K562 (cell line): ENCODE measurements at places on chromosomes 5 and 9.
A peak's percentile ranks its signal among the peaks of the same experiment; 100 is the strongest.

DNA sequence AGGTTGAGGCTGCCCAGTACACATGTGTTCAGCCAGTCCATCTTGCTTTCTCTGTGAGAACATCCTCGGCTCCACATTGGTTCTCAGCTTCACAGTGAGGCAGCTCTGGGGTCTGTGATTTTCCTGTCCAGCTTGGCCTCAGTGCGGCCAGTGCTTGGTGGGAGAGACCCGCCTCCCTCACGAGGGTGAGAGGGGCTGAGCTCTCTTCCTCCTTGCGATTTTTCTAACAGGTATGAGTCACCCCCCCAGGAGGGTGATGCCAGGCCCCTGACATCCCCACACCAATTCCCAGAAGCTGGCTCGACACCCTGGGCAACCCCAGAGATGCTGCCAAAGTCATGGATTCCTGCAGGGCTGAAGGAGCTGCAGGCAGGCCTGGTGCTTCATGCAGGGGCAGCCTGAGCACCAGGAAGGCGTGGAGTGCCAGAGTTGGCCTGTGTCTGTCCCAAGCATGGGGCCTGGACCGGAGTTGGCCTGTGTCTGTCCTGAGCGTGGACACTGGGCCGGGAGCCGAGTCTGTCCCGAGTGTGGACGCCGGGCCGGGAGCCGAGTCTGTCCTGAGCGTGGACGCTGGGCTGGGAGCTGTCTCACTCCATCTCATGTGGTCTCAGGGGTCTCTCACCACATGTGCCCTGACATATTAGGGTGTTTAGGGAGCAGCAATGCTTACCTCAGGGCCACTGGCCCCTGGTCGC, 408.6 kb upstream of the IRX4 start:
- DNase-seq, result no peak

GRCh38 chr9:122155796-122156195, 3.8 kb downstream of the NDUFA8 start:
- DNase-seq, result no peak

GRCh38 chr5:103889500-103890209, 327.1 kb upstream of the NUDT12 start:
- no peak for DNase-seq

GRCh38 chr9:132192728-132193127, 30.9 kb downstream of the NTNG2 start:
- no peak for DNase-seq

DNA sequence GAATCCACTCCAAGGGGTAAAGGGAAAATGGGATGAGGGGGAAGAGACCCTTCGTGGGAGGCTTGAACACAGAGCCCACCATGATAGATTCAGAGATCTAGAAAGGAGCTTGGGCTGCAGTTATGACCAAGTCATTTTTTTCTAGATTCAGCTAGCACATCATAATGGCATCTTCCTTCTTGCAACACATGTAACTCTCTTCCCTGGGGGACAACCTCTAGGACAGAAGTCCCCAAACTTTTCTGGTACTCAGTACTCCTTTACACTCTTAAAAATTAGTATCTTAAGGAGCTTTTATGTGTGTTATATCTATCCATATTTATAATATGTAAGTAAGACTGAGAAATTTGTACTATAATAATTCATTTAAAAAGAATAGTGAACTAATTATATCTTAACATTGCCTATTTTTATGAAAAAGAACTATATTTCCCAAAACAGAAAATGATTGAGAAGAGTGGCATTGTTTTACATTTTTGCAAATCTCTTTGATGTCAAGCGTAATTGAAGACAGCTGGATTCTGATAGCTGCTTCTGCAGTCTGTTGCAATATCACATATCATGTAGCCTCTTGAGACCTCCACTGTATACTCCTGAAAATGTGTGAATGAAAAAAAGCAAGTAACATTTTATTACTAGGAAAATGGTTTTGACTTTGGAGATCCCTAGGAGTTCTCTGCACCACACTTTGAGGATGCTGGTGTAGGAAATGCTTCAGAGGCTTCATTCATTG, 875 bp downstream of the ACO1 start:
- DNase-seq, result no peak

DNA sequence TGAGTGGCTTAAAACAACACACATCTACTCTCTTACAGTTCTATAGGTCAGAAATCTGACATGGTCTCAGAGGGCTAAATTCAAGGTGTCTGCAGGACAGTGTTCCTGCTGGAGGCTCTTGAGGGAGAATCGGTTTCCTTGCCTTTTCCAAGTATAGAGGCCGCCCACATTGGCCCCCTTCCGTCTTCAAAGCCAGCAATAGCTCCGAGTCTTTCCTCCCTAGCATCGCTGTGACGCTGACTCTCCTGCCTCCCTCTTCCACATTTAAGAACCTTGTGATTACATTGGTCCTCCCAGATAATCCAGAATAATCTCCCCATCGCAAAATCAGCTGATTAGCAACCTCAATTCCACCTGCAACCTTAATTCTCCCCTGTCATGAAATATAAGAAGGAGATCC, 81.3 kb upstream of the IER5L start:
- DNase-seq, result no peak

DNA sequence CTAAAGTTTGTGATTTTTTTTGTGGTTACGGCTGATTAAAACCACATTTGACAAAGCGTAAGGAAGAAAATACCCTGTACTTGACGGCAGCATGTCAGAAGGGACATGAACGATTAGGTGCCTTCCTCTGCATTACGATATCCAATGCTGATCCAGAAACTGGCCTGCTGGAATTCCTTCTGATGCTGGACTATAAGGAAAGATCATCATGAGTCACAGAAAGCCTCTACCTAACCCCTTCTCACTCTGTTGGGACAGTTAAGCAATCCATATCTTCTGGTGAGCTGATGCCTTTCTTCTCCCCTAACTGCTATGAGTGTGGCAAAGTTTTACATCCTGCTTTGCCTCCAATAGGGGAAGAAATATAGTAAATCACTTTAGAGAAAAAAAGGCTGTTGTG, 78.4 kb upstream of the PAPPA start:
- no peak for DNase-seq

GRCh38 chr9:131107760-131108159, 11.4 kb downstream of the AIF1L start:
- DNase-seq, result no peak

- no peak for DNase-seq
Measured at GRCh38 chr9:93204470-93205043, 20.6 kb downstream of the WNK2 start.

DNA sequence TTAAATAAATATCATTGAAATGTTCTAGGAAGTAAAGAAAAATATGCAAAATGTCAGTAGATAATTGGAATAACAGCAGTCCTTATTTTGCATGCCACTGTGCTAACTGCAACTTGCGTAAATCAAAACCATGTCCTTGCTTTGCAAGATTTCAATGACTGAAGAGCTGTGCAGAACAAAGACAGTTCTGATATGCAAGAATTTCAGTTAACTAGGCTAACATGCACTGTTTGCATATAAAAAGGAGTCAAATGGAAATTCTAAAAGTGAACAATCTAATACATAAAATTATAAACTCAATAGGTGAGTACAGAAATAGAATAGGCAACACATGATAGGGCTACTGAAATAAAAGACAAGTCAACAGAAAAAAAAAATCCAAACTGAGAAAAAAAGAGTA, 1844.6 kb upstream of the NUDT12 start:
- no peak for DNase-seq

GRCh38 chr5:65967288-65968066, 41.1 kb downstream of the ERBIN start:
- DNase-seq, result peak; percentile 83

GRCh38 chr9:94286116-94286515, 27.0 kb downstream of the ZNF169 start:
- DNase-seq, result no peak

GRCh38 chr5:59792983-59793585, 100.4 kb downstream of the PDE4D start:
- no peak for DNase-seq

- DNase-seq, result peak; percentile 18
Measured at GRCh38 chr5:53246042-53246836, 136.7 kb upstream of the MOCS2 start.

- no peak for DNase-seq
Measured at GRCh38 chr9:95009459-95009858, 283.0 kb downstream of the AOPEP start.

DNA sequence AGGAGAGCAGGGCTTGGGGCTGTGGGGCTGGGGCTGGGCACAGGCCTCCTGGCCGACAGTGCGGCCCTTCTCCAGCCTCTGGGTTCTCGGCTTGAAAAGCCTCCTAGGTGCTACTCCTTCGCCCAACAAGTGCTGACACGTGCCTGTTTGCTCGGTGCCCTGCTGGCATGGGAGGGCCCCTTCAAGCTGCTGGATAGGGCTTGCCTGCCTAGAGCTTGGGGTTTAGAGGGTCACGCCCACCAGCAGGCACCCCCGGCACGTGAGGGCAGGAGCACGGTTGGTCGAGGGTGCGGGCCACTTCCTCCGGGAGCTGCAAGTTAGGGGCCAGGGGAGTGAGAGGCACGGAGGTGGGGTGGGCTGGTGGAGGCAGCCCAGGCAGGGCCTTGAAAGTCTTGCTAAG, 106.2 kb downstream of the RXRA start:
- DNase-seq, result no peak

GRCh38 chr9:118991366-118992285, 377.6 kb downstream of the BRINP1 start:
- no peak for DNase-seq

DNA sequence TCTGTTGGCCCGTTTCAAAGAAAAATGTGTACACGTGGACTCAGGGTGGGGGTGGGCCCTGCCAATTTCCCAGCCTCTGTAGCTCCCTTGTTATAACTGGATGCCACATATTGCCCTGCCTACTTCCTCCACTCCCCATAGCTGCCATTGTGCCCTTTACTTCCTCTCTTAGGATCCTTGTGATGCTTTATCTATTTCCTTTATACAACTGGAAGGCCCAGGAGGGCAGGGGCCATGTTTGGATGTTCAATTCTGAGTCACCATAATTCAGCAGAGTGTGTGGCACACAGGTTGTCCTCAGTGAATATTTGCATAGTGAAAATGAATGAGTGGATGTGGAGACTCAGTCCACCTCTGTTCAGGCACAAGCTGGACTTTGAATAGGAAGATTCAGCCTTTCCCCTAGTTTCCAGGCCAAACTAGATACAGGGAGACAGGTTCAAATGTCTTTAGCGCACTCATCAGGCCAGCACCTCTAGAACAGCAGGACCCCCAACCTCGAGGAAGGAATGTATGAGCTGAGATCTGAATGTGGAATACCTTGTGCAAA, 10.6 kb upstream of the FEM1C start:
- no peak for DNase-seq

- no peak for DNase-seq
Measured at GRCh38 chr5:149838881-149839739, 105.5 kb downstream of the PDE6A start.

GRCh38 chr5:176743868-176744583, 66.3 kb upstream of the UNC5A start:
- no peak for DNase-seq

DNA sequence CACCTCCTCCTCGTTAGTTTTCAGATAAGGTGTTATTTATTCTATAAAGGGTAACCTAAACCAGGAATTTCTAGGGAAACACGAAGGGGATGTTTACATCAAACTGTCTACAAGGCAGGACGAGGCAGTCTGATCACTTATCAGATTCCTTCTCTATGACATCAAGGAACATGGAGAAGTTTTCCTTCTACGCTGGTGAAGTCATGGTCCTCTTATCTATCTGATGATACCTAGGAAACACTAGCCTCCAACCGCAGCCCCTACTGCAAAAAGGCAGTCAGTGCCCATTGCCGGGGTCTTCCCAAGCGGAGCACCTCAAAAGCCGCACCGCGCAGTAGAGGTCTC, 1.5 kb downstream of the MPDZ start:
- peak; percentile 9 for DNase-seq

- peak; percentile 59 for DNase-seq
Measured at GRCh38 chr5:139651043-139651834, 3.1 kb downstream of the CXXC5 start.

DNA sequence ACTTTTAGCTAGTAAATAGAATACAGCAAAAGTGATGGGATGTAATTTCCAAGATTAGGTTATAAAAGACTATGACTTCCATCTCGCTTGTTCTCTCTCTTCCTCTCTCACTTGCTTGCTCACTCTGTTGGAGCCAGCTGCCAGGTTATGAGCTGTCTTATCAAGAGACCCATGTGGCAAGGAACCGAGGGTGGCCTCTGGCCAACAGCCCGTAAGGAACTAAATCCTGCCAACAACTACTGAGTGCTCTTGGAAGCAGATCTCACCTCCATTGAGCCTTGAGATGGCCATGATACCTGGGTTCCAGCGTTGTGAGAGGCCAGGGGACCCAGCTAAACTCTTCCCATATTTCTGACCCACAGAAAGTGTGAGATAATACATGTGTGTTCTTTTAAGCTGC, 636.1 kb downstream of the ACTL7B start:
- no peak for DNase-seq

DNA sequence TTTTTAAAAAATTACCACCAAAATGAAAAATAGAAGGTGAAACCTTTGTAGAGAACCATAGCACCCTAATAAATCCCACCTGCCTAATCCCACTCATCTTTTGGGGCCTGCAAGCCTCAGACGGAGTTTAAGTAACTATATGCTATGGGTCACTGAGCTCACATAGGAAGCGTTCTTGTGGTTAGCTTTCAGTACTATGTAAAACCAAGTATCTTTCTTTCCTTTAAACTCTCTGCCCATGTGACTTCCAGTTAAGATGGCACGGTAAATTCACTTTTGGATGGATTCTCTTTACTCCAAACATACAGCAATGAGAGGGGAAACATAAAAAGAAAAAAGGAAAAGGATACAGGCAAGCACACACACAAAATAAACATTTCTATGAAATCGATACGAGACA, 50.9 kb downstream of the FANCC start:
- no peak for DNase-seq

GRCh38 chr5:76104027-76104426, 20.8 kb downstream of the SV2C start:
- peak; percentile 41 for DNase-seq

DNA sequence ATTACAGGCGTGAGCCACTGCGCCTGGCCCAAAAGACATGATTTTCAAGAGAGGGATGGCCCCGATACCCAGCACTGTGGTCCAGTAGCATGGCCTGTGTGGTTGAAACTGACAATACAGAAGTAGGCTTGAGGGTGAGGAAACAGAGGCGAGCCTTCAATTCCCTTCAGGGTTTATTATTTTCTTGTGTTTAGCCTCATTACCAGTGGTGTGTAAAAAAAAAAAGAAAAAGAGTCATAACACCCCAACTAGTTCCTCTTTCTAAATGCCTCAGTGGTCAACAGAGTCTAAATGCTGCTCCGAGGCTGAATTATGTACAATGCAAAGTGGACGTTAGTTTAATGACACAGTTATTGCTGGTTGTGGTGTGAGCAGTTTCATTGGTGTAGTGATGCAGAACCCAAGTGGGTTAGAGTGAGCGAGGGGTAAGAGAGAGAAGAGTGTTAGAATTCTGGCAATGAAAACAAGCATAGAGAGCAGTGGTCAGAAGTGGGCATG, 58.8 kb downstream of the SNX30 start:
- no peak for DNase-seq
